Neural progenitor cell (in vitro differentiated cells): ENCODE measurements at places on chromosomes 12 and 14. TPM values are rescaled to one million over a fixed set of nuclear protein-coding genes. Genes with fewer than 3 reads are reported as not detected.

GRCh38 chr14:33655421-33655820 lies 295.5 kb downstream of the EGLN3 start:
- H3K27ac ChIP-seq, result no peak overlapping the region
- no peak for DNase-seq
- H3K4me3 ChIP-seq, result no peak overlapping the region
- H3K27me3 ChIP-seq, result no peaks in the 10 kb centered on the region
- H3K4me1 ChIP-seq, result peaks cover 3% of the 10 kb centered on the region
- no peaks in the 10 kb centered on the region for H3K36me3 ChIP-seq

- no peaks in the 10 kb centered on the region for H3K27me3 ChIP-seq
- DNase-seq, result no peak
- H3K36me3 ChIP-seq, result no peaks in the 10 kb centered on the region
- no peak overlapping the region for H3K4me3 ChIP-seq
- no peak overlapping the region for H3K27ac ChIP-seq
These were observed 36.0 kb downstream of the CACNA2D4 start for GRCh38 chr12:1882405-1882804.

DNA sequence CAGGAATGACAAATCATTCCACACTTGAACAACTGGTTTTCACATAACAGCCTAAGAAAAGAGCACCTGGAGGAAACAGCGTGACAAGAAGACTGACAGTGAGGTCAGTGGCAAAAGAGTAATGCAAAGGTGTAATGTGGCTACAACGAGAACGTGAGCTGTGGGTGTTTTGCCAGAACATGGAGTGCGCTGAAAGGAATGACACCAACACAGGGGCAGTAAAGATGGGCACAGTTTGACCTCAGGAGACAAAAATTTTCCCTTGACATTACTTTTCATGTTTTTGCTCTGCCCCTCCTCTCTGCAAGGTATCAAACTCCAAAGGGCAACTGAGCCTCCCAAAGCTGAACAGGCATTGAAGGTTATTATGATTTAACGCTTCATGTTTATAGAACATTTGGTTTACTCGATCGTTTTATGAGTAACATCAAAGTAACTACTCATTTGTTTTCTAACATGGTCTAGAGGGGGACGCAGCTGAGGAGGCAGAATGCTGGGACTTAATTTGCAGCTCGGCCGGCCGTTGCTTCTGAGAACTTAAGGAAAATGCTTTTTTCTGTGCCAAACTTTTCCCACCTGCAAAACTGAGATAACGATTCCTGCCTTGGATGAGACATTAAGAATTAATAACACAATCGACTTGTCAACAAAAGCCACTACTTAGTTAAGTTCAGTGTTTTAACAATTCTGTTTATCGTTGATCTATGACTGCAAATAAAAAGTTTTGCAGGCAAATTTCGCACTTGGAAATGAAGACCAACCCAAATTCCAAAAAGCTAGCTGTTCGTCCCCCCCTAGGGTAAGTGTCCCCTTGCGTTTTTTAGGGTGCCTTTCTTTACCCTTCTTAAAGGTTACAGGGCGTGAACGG lies 954 bp downstream of the HAUS4 start:
- H3K27ac ChIP-seq, result no peak overlapping the region
- no peak for DNase-seq
- H3K4me1 ChIP-seq, result peaks cover 7% of the 10 kb centered on the region
- peaks cover 5% of the 10 kb centered on the region for H3K36me3 ChIP-seq
- no peaks in the 10 kb centered on the region for H3K27me3 ChIP-seq

GRCh38 chr12:120121766-120122293 lies 5.3 kb upstream of the RAB35 start:
- H3K4me1 ChIP-seq, result peaks cover 8% of the 10 kb centered on the region
- DNase-seq, result no peak
- H3K4me3 ChIP-seq, result no peak overlapping the region
- H3K36me3 ChIP-seq, result no peaks in the 10 kb centered on the region
- H3K27me3 ChIP-seq, result no peaks in the 10 kb centered on the region

DNA sequence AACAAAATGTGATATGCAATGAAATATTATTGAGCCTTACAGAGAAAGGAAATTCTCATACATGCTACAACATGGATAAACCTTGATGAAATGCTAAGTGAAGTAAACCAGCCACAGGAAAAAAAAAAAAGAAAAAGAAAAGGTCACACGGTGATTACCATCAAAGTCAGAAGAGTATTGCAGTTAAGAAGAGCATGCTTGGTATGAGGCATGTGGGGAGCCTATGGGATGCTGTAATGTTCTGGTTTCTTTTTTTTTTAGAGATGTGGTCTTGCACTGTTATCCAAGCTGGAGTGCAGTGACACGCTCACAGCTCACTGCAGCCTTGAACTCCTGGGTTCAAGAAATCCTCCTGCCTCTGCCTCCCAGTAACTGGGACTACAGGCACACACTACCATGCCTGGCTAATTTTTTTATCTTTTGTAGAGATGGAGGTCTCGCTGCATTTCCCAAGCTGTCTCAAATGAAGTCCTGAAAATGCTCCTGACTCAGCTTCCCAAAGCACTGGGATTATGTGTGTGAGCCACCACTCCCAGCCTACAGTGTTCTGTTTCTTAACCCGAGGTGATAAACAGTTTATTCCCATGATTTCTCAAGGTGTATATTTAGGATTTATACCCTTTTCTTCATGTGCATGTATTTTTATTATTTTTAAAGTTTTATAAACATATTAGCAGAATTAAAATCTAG lies 96.2 kb downstream of the SEC23A start:
- H3K4me1 ChIP-seq, result no peaks in the 10 kb centered on the region
- H3K4me3 ChIP-seq, result no peak overlapping the region
- no peak for DNase-seq

GRCh38 chr12:110824342-110824741 lies 22.4 kb upstream of the CCDC63 start:
- no peaks in the 10 kb centered on the region for H3K27me3 ChIP-seq
- no peak overlapping the region for H3K27ac ChIP-seq
- H3K36me3 ChIP-seq, result no peaks in the 10 kb centered on the region
- no peak overlapping the region for H3K4me3 ChIP-seq

DNA sequence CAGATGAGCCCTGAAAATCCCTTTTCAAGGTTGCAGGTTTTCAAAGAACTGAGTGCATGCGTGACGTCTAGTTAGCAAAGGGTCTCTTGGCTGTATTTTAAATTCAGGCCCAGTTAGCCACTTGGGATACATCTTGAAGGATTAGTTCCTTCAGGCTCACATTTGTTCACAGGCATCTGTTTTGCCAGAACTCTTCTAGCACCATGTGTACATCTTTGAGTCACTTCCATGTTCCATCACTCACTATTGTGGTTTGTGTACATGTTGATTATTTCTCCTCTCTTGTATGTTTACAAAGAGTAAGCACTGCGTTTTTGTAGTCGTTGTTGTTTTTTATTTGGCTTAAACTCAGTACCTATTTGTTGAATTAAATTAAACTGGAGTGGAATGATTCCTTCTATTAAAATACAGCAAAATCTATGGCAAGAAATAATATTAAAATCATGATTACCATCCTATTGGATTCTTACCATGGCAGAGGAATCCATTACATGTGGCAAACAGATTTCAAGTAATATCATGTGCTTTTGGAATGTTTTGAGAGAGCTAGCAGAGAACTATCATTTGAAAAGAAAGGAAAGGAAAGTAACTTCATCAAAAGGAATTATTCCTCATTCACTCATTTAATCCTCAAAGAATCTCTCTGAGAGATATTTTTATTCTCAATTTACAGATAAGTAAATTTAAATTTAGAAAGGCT lies 438.9 kb upstream of the FAR2 start:
- no peak for DNase-seq
- H3K27me3 ChIP-seq, result no peaks in the 10 kb centered on the region
- H3K4me1 ChIP-seq, result no peaks in the 10 kb centered on the region
- H3K4me3 ChIP-seq, result no peak overlapping the region

Gene KRT75
- total RNA-seq, result not detected in 2 replicates

Gene SRRM4
- total RNA-seq, result 0.07 and 0.34 TPM in 2 replicates

GRCh38 chr12:40310211-40310610 lies 85.4 kb downstream of the LRRK2 start:
- peak; percentile 11 for DNase-seq
- no peak overlapping the region for H3K4me3 ChIP-seq
- no peaks in the 10 kb centered on the region for H3K36me3 ChIP-seq
- H3K27me3 ChIP-seq, result no peaks in the 10 kb centered on the region

- DNase-seq, result no peak
- no peak overlapping the region for H3K27ac ChIP-seq
- H3K4me1 ChIP-seq, result peaks cover 6% of the 10 kb centered on the region
- no peaks in the 10 kb centered on the region for H3K36me3 ChIP-seq
These were observed 276.5 kb downstream of the PAWR start for GRCh38 chr12:79414252-79414651.

Gene PRR4
- 0.69 and 2.6 TPM in 2 replicates for total RNA-seq
